ENCODE measurements at places on chromosomes 3 and 15.

GRCh38 chr3:179460260-179460659 is 9.0 kb upstream of the GNB4 start:
- no peak for DNase-seq

GRCh38 chr15:22257047-22258008 is 177.0 kb downstream of the OR4M2 start:
- DNase-seq: no peak

DNA sequence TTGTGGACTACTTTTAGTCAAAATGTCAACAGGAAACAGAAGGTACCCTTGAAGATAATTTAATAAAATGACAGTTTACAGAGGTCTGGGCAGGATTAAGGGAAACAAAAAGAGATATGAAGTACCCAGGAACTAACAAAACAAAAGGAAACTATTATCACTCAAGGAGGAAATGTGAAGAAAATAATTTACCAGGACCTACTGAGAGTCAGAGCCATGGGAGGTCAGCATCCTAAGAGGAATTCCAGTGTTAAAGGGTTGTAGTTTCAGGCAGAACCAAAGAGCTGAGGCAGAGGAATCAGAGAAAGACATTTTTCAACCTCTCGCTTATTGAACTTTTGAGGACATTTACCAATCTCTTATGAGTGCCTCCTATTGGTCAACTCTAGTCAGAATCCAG is 408.9 kb upstream of the CBLB start:
- DNase-seq: no peak

- no peak for DNase-seq
These were observed 31.5 kb upstream of the ITGA11 start for GRCh38 chr15:68463444-68463843.

DNA sequence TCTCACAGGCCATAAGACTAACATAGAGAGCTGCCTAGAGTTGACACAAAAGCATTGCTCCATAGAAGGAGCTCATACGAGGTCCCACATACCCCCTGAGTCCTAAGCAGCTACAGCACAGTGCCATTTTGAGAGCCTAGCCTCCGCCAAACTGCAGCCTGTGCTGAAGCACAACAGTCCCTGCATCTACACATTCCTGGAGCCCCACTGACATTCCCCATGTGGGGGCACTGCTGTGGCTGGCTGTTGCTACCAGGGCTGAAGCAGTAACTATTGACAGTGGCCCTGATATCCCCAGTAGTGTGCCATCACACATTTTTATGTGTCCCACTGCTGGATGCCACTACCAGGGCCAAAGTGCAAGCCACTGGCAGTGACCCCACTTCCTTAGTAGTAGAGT is 80.3 kb downstream of the CERS3 start:
- DNase-seq: no peak

DNA sequence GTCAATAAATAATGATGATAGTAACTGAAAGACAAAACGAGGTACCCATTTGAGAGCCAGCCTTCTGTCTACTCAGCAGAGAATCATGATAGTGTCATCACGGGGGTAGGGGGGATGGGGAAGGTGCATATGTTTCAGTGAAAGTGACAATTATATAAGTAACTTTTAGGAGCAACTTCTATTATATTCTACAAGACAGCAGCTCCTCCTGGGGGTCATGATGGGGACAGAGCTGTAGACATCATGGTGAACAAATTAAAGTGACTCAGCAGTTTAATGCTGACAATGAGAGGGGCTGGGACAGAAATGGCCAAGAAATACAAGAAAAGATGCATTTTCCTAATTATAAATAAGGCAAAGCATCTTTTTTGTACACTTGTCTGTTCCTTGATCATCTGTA is 11.8 kb downstream of the CAPN3 start:
- DNase-seq: no peak

DNA sequence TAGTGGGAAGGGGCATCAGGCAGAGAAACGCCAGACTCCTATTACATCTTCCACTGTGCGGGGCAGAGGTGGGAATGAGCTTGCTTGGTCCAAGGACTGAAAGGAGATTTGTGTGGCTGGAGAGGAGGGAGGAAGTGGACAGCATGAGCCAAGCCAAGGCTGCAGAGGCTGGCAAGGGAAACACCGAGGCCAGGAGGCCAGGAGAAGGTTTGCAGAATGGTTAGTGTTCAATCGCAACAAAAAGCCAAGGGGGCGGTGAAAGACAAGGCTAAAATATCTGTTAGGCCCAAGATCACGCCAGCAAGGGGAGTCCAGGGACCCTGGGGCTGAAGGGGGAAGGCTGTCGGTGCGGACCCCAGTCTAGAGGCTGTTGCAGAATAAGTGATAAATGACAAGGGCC is 75.8 kb downstream of the CPN2 start:
- no peak for DNase-seq

DNA sequence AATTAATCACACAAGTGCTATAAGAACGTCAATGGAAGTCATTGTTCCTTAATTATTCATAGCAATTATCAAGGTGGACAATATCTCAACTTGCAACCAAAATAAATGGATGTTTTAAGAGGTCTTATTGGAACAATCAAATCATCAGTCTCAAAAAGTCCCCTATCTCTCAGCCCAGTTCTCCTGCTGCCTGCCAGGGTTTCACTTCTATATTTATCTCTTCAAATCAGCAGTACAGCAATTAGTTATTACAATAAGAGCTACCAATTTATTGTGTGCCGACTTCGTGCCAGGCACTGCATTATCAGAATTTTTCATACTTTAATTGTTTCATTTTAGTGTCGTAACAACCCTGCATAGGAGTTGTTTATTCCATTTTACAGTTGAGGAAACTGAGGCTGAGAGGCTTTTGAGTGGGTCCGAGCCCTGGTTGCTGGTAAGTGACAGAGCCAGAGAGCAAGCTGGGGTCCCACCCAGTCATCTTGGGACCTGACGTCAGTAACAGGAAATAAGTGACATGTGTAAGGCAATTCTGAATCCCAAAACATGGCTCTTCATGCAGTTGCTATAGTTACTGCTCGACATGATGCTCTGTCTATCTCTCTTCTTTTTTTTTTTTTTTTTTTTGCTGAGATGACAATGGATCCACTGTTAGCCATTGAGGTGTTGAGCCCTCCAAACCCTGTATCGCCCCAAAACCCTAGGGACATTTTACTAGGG is 8.8 kb upstream of the KCTD6 start:
- DNase-seq: no peak

DNA sequence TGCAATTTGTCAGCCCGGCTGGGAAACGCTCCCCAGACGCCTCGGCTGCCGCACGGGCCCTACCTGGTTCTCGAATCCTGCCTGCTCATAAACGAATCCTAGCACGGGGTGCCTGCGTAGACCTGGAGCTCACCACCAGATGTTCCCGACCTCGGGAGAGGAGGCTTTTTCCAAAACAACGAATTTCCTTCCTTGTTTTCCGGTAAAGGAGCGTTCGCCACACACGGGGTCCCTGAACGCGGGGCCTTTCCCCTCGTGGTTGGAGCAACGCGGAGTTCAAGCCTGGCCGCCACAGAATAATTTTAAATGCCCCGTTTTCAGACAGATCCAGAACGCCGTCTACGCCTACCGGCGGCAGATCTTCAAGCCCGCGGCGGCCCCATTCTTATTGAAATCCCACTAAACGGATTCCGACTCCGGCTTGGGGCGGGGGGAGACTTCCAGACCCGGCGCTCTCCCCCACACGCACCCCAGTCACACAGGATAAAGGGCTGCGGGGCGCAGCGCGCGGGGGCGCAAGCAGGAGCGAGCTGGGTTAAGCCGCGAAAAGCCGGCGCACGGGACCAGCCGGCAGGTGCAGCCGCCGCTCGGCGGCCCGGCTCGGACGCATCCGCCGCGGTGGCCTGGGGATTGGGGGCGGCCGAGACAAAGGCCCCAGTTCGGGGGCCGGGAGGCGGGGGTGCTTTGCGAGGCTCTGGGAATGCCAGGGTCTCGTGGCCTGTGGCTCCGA is 895 bp downstream of the GATA2 start:
- no peak for DNase-seq

DNA sequence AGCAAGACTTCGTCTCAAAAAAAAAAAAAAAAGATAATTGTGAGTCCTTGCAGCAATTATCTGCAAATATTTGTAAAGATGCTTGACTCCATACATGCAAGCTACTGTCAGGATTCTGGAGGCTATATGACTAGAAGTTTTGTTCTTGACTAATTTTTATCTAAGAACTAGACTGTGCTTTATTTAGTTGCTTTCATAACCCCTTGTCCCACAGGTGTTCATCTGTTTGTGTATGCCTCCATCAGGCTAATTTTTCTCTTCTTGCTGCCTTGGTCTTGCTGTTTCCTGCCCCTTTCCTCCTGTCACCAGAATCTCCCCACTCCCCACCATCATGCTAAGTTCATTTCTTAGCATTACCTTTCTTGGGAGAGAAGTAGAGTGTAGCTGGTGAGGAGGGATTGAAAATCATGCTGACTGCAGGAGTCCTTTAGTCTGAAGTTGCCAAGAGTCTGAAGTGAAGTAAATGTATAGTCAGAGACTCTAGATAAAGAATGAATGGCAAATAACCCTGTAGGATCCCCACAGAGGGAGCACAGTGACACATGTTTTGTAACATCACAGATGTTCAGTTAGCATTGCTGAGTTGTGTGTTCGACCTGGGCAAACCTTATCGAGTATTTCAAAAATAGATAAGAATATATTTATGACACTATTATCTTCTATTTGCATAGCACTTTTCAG is 12.5 kb downstream of the ST3GAL6 start:
- DNase-seq: no peak

DNA sequence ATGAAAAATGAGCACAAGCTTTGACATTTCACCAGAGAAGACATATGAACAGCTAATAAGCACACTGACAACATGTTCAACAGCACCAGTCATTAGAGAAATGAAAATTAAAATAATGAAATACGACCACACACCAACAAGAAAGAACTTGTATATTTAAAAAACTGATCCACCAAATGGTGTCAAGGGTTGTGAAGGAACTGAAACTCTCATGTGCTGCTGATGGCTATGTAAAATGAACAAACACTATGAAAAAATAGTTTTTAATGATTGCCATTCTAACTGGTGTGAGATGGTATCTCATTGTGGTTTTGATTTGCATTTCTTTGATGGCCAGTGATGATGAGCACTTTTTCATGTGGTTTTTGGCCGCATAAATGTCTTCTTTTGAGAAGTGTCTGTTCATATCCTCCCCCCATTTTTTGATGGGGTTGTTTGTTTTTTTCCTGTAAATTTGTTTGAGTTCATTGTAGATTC is 193.8 kb downstream of the SCAPER start:
- DNase-seq: no peak

Measured in GF-D8 (cell line).